Renal pelvis (tissue), 12 donors: ENCODE measurements at places on chromosomes 13 and 19.

- DNase-seq: no peak
Measured at GRCh38 chr19:18468517-18468916, 30.6 kb upstream of the ISYNA1 start.

DNA sequence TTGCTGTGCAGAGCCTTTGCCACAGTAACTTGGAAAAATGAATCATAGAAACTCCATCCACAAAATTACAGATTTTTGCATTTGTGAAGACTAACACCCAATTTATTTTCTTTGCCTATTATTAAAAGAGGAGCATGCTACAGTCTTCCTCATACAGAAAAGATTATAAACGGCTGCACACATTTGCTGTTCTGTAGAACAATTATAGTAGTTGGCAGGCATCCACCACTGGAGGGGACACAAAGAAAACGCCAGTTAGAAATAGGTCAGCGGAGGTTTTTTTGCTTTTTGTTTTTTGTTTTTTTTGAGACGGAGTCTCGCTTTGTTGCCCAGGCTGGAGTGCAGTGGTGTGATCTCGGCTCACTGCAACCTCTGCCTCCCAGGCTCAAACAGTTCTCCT, 51.6 kb downstream of the SACS start:
- no peak for DNase-seq

- DNase-seq: no peak
Measured at GRCh38 chr13:111179908-111180760, 65.0 kb downstream of the ARHGEF7 start.

DNA sequence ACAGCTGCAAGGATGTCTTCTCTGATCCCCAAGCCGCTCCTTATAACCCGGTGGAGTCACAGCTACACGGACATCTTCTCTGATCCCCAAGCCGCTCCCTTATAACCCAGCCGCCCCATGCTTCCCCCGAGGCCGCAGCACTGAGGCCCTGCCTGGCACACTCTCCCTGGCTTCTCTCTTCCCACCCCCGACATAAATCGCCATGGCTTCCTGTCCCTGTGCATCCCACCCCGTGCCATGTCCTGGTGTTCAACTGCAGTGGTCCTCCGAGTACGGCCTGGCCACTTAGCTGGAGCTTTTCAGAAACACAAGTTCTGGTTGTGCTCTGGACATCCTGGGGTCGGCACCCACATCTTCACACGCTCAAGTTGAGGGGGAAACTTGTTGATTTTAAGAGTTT, 60.4 kb downstream of the RASA3 start:
- DNase-seq: no peak

- DNase-seq: no peak
Measured at GRCh38 chr19:6026390-6027227, 48.7 kb upstream of the RANBP3 start.
